Muscle of arm (tissue), 14 donors: ENCODE measurements at places on chromosomes 4 and X. TPM values are rescaled to one million over a fixed set of nuclear protein-coding genes. Genes with fewer than 3 reads are reported as not detected.

DNA sequence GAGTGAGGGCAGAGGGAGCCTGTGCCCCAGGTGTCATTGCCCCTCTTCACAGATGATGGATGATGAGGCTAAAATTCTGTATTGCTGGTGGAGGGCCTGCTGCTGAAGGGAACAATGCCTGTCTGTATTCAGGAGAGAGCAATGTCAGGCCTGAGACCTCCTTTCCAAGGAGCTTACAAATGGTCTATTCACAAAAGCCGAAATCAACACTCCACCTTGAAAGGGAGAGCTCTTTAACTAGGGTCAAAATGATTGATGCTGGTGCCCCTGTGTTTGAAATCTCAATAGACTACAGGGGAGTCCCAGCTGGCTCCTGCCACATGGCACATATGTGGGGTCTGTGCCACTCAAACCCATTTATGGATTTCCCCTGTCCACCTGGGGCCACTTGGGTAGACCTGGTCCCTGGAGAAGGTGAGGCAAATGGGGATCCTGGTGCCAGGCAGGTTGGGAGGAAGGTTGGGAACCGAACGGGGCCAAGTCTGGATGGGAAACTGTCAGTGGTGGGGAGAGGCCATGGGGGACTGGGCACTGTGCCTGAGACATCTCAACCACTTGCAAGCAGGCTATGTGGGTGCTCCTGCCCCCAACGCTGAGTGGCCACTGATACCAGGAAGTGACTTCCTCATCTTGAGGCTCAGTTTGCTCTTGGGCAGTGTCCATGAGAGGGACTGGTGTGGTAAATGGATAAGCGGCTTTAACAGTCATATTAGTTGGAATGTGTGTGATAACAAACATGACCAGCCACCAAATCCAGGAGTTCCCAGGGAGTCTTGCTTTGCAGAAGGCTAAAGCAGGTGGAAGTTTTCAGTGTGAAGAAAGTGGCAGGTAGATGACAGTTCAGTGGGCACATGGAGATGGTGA lies 223.8 kb upstream of the PSAPL1 start:
- DNase-seq: no peak

NLGN3 gene
- 3.3 TPM for polyA plus RNA-seq

SSX2 gene
- polyA plus RNA-seq: not detected

ZAR1 gene
- not detected for polyA plus RNA-seq

- DNase-seq: no peak
Observed at GRCh38 chr4:27198971-27199370, 338.3 kb downstream of the STIM2 start.

TKTL2 gene
- not detected for polyA plus RNA-seq

GRCh38 chrX:34467437-34467836 lies 189.6 kb downstream of the TMEM47 start:
- no peak for DNase-seq

DNA sequence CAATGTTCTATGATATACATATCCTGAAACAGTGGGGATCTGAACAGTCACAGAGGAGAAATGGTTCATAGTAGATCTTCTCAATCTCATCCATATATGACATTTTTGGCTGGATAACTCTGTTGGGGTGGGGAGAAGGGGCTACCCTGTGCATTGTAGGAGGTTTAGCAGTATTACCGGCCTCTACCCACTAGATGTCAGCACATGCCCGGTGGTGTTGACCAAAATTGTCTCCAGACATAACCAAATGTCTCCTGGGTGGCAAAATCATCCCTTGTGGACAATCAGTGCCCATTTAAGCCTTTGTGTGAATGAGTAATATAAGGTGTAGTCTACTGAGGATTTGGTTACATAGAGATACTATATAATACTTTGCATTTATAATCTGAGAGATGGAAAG lies 89.9 kb downstream of the PLS3 start:
- no peak for DNase-seq

GRCh38 chr4:52853351-52853750 lies 8.8 kb upstream of the RASL11B start:
- DNase-seq: no peak
